ENCODE measurements at places on chromosomes 3 and 15.

DNA sequence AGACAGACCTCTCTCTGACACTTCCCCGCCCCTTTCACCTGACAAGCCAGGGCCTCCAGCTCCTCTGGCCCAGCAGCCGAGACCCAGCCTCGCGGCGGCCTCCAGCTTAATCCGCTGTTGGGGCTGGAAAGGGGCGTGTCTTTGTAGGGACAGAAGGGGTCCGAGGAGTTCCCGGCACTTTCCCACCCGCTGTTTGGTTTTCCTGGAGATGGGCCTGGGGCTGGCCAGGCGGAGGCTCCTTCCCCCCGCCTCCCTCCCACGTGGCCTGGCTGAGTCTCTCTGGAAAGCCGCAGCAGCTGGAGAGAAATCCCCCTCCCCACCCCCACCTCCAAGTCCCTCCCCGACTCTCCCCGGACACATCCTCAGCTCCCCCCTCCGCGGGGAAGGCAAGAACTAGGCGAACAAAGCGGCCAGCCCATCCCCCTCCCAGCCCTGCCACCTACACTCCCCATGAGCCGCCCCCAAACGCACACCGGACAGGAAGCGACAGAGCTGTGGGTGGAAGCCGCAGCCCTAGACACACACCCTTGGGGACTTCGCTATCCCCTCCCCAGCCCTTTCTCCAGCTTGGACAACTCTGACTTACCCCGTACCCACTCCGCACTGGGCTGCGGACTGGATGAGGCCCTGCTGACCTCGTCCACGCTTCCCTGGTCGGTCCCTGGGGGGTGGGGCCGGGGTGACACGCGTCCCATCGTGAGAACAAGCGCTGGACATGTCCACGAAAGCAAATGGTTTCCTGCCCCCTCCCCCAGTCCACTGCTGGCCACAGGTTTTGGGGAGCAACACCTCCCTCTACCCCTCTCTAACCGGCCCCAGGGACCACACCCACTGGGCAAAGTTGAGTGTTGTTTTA, 1.2 kb downstream of the IGDCC4 start:
- DNase-seq: no peak

GRCh38 chr3:17905996-17906395, 163.6 kb upstream of the TBC1D5 start:
- DNase-seq: no peak

DNA sequence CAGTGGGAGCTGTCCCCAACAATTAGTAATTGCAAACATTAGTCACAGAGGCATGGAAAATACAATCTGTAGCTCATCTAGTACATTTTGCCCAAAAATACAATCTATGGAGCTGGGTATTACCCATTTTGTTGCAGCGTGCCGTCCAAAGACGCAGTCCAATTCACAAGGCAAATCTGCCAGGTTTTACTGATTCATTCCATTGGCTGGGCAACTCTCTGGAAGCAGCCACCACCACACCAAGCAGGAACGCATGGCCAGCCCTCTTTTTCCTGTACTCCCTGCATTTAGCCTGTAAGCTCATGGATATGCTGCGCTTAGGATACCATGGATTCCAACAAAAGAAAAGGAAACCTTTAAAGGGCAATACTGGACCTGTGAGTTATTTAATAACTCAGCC, 60.5 kb upstream of the ARRDC4 start:
- DNase-seq: no peak

GRCh38 chr3:72227486-72228070, 442.6 kb upstream of the PROK2 start:
- DNase-seq: no peak

- DNase-seq: no peak
These were observed 304.4 kb downstream of the DOCK3 start for GRCh38 chr3:50978991-50979667.

Measured in activated CD8-positive, alpha-beta memory T cell treated with anti-CD3 and anti-CD28 coated beads for 4 hours (primary cell).